ENCODE measurements at places on chromosomes 4 and X.

DNA sequence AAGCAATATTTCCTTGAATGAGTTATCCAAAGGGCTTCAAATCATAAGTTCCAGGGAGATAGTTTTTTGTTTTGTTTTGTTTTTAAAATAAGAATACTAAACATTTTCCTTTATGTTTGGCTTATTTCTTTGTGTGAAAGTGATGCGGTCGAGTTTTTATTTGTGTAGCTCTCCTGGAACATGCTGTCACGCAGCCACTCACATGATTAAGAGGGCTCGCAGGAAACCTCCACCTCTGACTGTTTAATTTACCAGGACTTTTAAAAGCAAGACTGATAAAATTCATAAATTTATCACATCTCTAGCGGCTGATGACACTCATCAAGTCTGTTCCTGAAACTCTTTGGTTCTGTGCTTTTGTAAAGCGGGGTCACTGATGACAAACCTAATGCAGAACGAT is 48.9 kb upstream of the HAND2 start:
- H3K27ac ChIP-seq: no peak overlapping the region
- H3K27me3 ChIP-seq: no peaks in the 10 kb centered on the region
- no peaks in the 10 kb centered on the region for H3K36me3 ChIP-seq
- no peak overlapping the region for H3K4me3 ChIP-seq
- DNase-seq: no peak
- H3K4me1 ChIP-seq: no peaks in the 10 kb centered on the region

DNA sequence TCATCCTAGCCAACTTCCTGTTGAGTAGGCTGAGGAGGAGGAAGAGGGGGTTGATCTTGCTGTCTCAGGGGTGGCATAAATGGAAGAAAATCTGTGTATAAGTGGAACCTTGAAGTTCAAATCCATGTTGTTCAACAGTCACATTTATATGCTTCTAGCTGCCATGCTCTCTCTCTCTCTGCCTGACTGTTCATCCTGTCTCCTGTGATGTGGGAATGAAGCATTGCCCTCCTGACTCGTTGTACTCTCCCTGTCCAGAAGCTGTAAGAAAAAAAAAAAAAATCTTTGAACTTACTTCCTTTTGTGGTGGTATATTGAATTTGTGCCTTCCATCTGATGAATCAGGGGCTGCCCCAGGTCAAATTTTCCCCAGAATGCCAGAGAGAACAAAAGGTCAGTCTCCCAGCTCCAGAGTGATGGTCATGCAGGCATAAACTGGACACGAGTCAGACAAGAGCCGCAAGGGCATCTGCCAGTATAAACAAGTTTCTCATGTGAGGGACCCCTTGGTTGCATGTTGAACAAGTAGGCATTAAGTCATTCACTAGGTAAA is 257.0 kb downstream of the IDS start:
- H3K4me1 ChIP-seq: no peaks in the 10 kb centered on the region
- no peaks in the 10 kb centered on the region for H3K36me3 ChIP-seq
- no peak overlapping the region for H3K4me3 ChIP-seq

DNA sequence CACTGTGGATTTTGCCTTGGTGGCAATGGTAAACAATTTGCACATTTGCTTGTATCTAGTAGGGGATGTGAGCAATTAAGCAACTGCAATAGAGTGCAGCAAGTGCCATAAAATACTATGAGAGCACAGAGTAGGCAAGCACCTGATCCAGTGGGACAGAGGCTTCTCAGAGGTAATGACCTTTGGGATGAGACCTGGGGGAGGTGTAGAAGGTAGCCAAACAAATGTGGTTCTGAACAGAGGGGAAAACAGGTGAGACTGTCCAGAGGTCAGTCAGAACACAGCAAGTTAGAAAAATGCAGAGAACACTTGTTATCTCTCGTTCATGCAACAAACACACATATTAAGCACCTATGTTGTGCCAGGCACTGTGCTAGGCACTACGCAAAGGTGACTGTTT is 21.4 kb upstream of the ANK2 start:
- DNase-seq: no peak
- no peak overlapping the region for H3K4me3 ChIP-seq
- no peaks in the 10 kb centered on the region for H3K36me3 ChIP-seq

- H3K27me3 ChIP-seq: no peaks in the 10 kb centered on the region
- no peaks in the 10 kb centered on the region for H3K36me3 ChIP-seq
These were observed 55.9 kb upstream of the HHIP start for GRCh38 chr4:144590020-144590419.

GRCh38 chr4:148112231-148112982 is 329.8 kb downstream of the NR3C2 start:
- H3K27ac ChIP-seq: no peak overlapping the region
- no peaks in the 10 kb centered on the region for H3K36me3 ChIP-seq
- DNase-seq: no peak
- no peaks in the 10 kb centered on the region for H3K27me3 ChIP-seq

GRCh38 chrX:74423289-74423998 is 2.2 kb downstream of the SLC16A2 start:
- no peak overlapping the region for H3K27ac ChIP-seq
- H3K4me3 ChIP-seq: no peak overlapping the region
- no peak for DNase-seq
- no peaks in the 10 kb centered on the region for H3K27me3 ChIP-seq
- peaks cover 5% of the 10 kb centered on the region for H3K4me1 ChIP-seq

GRCh38 chrX:19334945-19335626 is 8.6 kb upstream of the PDHA1 start:
- no peaks in the 10 kb centered on the region for H3K27me3 ChIP-seq
- H3K4me3 ChIP-seq: no peak overlapping the region
- no peak overlapping the region for H3K27ac ChIP-seq

DNA sequence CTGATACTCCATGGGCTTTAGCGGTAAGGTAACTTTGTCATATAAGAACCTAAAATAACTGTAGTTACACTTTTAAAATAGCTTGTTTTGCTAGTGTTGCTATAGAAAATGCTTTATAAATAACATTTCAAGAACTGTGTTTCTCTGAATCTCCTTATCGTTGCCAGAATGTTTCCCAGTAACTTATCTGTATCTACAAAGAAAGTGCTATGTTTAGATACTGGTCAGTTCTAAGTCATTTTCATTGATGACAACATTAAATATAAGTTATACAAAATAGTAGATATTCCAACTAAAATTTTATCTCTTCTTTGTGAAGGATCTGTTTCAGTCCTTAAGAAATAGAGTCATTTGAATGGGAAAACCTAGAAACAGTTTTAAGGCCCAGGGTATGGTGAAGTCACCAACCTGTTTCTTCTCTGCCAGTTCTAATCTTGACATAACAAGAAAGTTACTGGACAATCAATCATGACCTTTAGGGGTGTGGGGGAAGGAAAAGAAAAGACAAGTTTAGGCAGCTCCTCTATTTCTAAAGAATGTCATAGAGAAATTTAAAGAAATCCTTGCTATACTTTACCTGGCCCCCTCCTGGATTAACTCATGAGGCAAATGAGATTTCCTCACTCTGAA is 425.9 kb downstream of the RPA4 start:
- H3K36me3 ChIP-seq: no peaks in the 10 kb centered on the region
- no peak overlapping the region for H3K4me3 ChIP-seq
- peak overlapping the region; percentile 49 for H3K27ac ChIP-seq
- H3K4me1 ChIP-seq: peaks cover 36% of the 10 kb centered on the region

- H3K4me1 ChIP-seq: no peaks in the 10 kb centered on the region
- H3K4me3 ChIP-seq: peak within 1 kb of the TSS; percentile 59
- H3K36me3 ChIP-seq: no peaks in the 10 kb centered on the region
- no peak within 1 kb of the TSS for H3K27ac ChIP-seq
- peaks cover 23% of the 10 kb centered on the region for H3K27me3 ChIP-seq
These were observed at the start of gene TSPAN7 for GRCh38 chrX:38561126-38561868. Gene TSPAN7, plus strand, starts transcription at chrX:38561542. Its CDS starts 5 bp downstream, at chrX:38561547.

DNA sequence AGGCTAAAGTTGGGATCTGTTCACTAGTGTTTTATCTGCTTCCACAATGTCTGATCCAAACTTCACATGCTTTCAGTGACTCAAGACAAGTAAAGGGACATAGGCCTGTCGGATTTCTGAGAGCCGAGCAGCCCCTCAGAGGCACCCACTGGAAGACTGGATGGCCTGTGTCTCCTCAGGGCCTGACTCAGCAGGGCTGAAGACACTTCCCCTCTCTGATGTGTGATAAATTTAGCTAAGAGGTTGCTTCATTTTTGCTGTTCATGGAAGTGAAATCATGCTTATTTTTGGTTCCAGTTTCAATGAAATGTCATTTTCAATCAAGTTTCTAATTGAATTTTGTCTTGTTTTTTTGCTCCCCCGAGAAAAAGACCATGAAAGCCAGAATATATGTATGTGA is 93.7 kb downstream of the MXRA5 start:
- no peaks in the 10 kb centered on the region for H3K27me3 ChIP-seq
- H3K36me3 ChIP-seq: no peaks in the 10 kb centered on the region
- no peak overlapping the region for H3K27ac ChIP-seq
- no peak overlapping the region for H3K4me3 ChIP-seq
- DNase-seq: no peak
- no peaks in the 10 kb centered on the region for H3K4me1 ChIP-seq

- H3K36me3 ChIP-seq: no peaks in the 10 kb centered on the region
- no peak overlapping the region for H3K27ac ChIP-seq
- H3K27me3 ChIP-seq: no peaks in the 10 kb centered on the region
- peaks cover 4% of the 10 kb centered on the region for H3K4me1 ChIP-seq
- no peak overlapping the region for H3K4me3 ChIP-seq
- no peak for DNase-seq
These were observed 36.9 kb downstream of the NBDY start for GRCh38 chrX:56765811-56766553.

DNA sequence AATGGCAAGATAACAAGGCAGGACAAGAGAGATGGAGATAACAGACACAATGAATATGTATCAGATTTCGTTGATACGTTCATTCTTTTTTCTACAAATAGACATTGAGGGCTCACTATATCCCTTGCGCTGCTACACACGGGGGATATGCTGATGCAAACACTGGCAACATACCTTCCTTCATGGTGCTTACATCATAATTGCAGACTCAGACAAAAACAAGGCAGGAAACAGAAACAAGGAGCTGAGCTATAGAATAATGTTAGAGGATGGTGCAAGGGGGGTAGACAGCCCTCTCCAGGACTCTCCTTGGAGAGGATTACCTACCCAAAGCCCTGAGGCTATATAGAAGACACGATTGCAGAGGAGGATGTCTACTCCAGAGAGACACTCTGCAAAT is 1069.5 kb downstream of the DMD start:
- no peak overlapping the region for H3K27ac ChIP-seq
- no peaks in the 10 kb centered on the region for H3K27me3 ChIP-seq
- H3K4me1 ChIP-seq: no peaks in the 10 kb centered on the region

GRCh38 chr4:11133868-11134267 is 294.8 kb downstream of the HS3ST1 start:
- H3K27ac ChIP-seq: no peak overlapping the region
- no peaks in the 10 kb centered on the region for H3K4me1 ChIP-seq
- no peak for DNase-seq
- H3K4me3 ChIP-seq: no peak overlapping the region

GRCh38 chrX:52556741-52557140 is 39.9 kb upstream of the XAGE1B start:
- no peak overlapping the region for H3K4me3 ChIP-seq
- no peak for DNase-seq
- no peaks in the 10 kb centered on the region for H3K36me3 ChIP-seq
- H3K4me1 ChIP-seq: no peaks in the 10 kb centered on the region
- no peaks in the 10 kb centered on the region for H3K27me3 ChIP-seq
- no peak overlapping the region for H3K27ac ChIP-seq

GRCh38 chr4:117817301-117817700 is 217.0 kb upstream of the NDST3 start:
- H3K4me3 ChIP-seq: no peak overlapping the region
- H3K27me3 ChIP-seq: no peaks in the 10 kb centered on the region
- no peak overlapping the region for H3K27ac ChIP-seq
- no peak for DNase-seq

DNA sequence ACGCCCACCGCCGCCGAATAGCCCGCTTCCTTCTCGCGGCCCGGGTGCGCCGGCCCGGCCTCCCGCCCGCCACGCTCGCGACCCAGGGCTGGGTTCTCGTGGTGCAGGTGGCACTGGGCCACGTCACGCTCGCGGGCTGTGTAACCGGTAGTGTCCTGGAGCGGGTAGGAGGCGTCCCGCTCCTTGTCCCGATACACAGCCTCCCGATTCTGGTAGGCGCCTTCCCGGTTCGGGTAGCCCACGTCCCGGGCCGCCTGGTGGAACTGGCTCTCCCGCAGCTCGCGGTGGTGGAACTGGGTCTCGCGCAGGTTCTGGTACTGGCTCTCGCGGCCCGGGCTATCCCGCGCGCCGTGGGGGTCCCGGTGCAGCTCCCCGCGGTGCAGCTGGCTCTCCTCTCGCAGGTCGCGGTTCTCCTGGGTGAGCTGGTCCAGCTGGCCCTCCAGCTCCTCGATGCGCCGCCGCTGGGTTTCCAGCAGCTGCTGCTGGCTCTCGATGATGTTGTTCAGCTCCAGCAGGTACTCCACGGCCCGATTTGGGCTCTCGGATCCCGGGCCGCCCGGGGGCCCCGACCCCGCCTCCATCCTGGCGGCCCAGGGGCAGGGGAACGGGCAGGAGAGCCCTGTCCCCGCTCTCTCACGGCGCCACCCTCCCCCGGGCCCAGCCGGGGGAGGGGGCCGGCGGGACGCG is 39.3 kb upstream of the IQSEC2 start:
- H3K4me1 ChIP-seq: no peaks in the 10 kb centered on the region
- peak; percentile 17 for DNase-seq
- no peaks in the 10 kb centered on the region for H3K36me3 ChIP-seq
- peaks cover 76% of the 10 kb centered on the region for H3K27me3 ChIP-seq
- no peak overlapping the region for H3K27ac ChIP-seq
- peak overlapping the region; percentile 56 for H3K4me3 ChIP-seq

DNA sequence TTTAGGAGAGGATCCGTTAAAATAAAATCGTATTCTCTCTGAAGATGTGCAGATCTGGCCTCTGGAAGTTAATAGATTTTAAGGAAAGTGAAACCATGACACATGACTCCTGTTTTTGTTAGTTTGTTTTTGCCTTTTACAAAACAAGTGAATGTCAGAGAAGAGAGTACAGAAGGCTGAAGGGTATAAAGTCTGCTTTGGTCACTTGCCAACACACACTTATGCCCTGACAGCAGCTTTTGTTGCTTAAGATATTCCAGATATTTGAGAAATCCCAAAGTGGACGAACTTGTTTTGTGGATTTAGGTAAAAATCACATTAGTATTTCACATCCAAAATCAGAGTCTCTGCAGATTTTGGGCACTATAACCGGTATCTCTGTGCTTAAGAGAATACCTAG is 192.4 kb upstream of the RASGEF1B start:
- no peaks in the 10 kb centered on the region for H3K4me1 ChIP-seq
- H3K36me3 ChIP-seq: no peaks in the 10 kb centered on the region
- no peak for DNase-seq
- H3K4me3 ChIP-seq: no peak overlapping the region
- no peaks in the 10 kb centered on the region for H3K27me3 ChIP-seq
- H3K27ac ChIP-seq: no peak overlapping the region

- H3K36me3 ChIP-seq: no peaks in the 10 kb centered on the region
- no peak overlapping the region for H3K27ac ChIP-seq
- no peaks in the 10 kb centered on the region for H3K4me1 ChIP-seq
- no peaks in the 10 kb centered on the region for H3K27me3 ChIP-seq
- H3K4me3 ChIP-seq: no peak overlapping the region
These were observed 115.3 kb upstream of the KLHL4 start for GRCh38 chrX:87402256-87402655.

DNA sequence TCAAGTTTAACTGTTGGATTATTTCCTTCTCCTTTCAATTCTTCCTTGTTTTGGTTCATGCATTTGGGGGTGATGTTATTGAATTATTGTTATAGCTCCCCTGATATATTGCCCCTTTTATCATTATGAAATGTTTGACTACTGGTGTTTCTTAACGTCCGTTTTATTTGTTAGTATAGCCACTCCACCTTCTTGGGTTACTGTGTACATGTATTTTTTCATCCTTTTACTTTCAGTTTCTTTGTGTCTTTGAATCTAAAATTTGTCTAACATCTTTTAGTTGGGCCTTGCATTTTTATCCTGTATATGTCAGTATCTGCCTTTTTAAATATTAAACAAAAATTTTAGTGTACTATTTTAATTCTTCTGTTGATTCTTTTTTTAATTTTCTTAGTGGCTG is 88.7 kb downstream of the TNIP2 start:
- peaks cover 8% of the 10 kb centered on the region for H3K36me3 ChIP-seq
